Activated T-cell treated with anti-CD3 and anti-CD28 coated beads for 1 hour (primary cell): ENCODE measurements at places on chromosomes 5 and 9.

- DNase-seq, result no peak
Observed at GRCh38 chr5:76947082-76947503, 5.8 kb upstream of the CRHBP start.

- no peak for DNase-seq
Observed at GRCh38 chr9:127585161-127585819, 26.8 kb upstream of the STXBP1 start.

DNA sequence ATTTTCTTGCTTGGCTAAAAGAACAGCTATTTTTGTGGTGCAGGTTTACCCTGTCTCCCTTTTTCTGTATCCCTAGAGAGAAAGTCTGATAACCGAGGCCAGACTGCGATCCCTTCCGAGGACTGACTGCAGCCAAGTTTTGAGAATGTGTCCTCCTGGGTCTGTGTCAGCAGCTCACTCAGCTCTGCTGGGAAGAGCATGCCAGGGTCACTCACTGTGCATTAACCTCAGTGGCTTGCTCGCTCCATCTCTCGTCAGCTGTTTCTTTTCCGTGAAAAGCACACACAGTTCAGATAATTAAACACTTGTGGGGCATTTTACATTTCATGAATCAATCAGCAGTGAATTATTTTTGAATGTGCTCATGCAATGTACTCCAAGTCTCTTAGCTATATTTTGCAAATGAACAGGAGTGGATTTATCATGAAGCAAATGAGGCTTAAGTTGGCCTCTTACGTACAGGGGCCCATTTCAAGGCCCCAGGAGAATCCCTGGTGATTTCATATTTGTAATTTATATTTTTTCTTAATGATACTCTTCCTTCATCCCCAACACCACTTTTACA, 252.1 kb downstream of the SMARCA2 start:
- no peak for DNase-seq

- DNase-seq, result no peak
Observed at GRCh38 chr5:124922255-124922975, 176.0 kb upstream of the ZNF608 start.

GRCh38 chr5:82861701-82862100, 215.5 kb downstream of the TMEM167A start:
- DNase-seq, result no peak

DNA sequence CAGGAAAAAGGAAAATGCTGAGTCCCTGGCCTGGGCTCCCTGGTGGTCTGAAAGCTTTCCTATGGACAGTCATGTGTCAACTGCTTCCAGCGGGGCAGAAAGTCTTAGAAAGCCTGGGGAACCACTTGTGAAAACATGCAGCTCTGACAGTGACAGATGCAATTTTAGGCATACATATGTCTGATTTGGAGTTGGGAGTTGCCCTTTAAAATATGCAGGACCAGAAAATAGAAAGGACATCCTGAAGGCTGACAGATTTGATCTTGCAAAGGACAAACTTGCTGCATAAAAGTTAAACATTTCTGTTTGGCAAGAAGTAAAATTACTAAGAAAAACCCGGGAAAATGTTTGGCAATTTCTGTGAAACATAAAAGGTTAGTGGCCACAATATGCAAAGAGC, 23.8 kb downstream of the GADD45G start:
- no peak for DNase-seq
